ENCODE measurements at places on chromosomes 6 and 20.

- no peak for DNase-seq
Observed at GRCh38 chr6:133966654-133967329, 13.8 kb downstream of the TBPL1 start.

- no peak for DNase-seq
Observed at GRCh38 chr6:161079566-161080262, 88.1 kb downstream of the MAP3K4 start.

GRCh38 chr20:15875446-15875845, 697.8 kb downstream of the KIF16B start:
- no peak for DNase-seq

GRCh38 chr6:33049323-33050013, 24.0 kb downstream of the HLA-DPA1 start:
- DNase-seq: no peak

- DNase-seq: no peak
Observed at GRCh38 chr20:2750491-2751251, 49.8 kb downstream of the CPXM1 start.

GRCh38 chr20:24862606-24863005, 86.5 kb upstream of the CST7 start:
- no peak for DNase-seq

- no peak for DNase-seq
Observed at GRCh38 chr6:19317431-19317986, 519.7 kb upstream of the ID4 start.

- no peak for DNase-seq
Observed at GRCh38 chr20:8020314-8021079, 936 bp upstream of the TMX4 start.

GRCh38 chr6:126805861-126806260, 312.6 kb upstream of the RSPO3 start:
- no peak for DNase-seq

DNA sequence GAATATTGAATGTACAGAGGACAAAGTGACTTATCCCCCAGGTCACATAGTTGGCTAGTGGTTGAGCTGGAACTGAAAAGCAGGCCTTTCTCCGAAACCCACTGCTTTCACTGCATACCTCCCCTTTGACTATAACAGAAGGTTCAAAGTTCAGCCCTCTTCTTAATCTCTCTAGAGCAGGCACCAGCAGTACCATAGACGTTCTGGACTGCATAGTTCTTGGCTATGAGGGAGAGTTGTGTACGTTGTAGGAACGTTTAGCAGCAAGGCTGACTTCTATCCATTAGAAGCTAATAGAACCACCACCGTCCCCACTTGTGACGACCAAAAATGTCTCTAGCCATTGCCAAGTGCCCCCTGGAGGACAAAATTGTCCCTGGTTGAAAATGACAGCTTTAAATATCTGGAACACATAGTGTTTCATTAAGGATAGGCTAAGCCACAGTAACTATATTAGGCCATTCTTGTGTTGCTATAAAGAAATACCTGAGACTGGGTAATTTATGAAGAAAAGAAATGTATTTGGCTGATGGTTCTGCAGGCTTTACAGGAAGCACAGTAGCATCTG, 123.8 kb upstream of the MTHFD1L start:
- no peak for DNase-seq

- no peak for DNase-seq
Observed at GRCh38 chr6:39490108-39490507, 167.6 kb upstream of the KCNK16 start.

- DNase-seq: no peak
Observed at GRCh38 chr6:14192216-14192788, 74.7 kb downstream of the CD83 start.

DNA sequence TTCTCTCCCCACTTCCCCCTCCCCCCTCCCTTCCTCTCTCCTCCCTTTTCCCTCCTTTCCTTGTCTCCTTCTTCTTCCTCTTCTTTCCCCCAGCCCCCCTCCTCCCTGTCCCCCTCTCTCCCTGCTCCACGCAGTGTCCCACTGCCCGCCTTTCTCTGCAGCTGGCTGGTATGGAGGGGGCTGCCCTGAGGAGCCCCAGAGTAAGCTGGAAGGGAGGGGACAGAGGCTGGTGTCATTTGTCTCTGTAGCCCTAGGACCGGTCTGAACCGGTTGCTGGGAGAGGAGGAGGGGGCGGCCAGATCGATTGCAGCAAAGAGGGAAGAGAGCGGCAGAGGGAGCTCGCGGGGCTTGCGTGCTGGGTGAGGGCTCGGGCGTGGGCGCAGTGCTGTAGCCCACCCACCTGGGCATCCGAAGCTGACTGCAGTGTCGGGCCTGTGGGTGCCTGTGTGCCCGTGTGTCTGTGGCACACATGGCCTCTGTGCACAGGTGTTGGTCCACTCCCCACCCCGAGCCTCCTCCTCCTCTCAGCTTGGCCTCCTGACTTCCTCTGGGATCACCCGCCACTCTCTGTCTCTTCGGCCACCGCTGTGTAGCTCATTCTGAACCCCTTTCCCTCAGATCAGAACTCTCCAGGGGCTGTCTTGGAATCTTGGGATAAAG, 50.6 kb downstream of the SRC start:
- no peak for DNase-seq

DNA sequence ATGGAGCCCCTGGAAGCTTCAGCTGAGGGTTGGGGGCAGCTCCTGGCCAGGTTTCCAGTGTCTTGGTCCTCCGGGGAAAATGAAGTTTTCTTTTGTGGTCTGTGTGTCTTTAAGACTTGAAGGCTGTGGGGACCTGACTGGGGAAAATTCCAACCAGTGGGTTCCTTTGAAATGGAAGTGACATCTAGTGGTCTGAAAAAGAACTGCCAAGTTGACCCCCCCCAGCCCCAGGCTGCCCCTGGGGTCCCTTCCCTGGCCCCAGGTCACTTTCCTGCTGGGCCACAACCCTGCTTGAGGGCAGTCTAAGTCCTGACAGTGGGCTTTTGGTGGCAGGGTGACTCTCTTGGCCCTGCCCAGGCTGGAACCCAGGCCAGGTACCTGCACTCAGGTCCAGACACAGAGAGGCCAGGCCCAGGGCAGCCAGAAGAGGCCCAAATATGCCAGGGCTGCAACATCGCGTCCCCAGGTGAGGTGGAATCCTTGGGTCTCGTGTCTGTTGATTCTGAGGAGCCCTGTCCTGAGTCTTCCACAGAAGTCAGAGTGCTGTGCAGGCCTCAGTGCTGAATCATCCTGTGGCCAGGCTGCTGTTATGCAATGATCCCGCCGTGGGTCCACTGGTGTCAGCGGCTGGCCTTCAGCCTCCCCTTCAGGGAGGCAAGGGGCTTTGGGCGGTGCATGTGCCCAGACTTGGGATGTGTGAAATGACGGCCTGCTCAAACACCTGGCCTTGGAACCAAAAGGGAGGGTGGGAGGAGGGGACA, 68.4 kb downstream of the VEGFA start:
- DNase-seq: no peak

- no peak for DNase-seq
Observed at GRCh38 chr6:41256383-41256782, 28.2 kb downstream of the TREML4 start.

GRCh38 chr6:168641446-168641845, 200.5 kb downstream of the SMOC2 start:
- DNase-seq: no peak

- no peak for DNase-seq
Observed at GRCh38 chr20:63310265-63310991, 17.4 kb downstream of the COL20A1 start.

DNA sequence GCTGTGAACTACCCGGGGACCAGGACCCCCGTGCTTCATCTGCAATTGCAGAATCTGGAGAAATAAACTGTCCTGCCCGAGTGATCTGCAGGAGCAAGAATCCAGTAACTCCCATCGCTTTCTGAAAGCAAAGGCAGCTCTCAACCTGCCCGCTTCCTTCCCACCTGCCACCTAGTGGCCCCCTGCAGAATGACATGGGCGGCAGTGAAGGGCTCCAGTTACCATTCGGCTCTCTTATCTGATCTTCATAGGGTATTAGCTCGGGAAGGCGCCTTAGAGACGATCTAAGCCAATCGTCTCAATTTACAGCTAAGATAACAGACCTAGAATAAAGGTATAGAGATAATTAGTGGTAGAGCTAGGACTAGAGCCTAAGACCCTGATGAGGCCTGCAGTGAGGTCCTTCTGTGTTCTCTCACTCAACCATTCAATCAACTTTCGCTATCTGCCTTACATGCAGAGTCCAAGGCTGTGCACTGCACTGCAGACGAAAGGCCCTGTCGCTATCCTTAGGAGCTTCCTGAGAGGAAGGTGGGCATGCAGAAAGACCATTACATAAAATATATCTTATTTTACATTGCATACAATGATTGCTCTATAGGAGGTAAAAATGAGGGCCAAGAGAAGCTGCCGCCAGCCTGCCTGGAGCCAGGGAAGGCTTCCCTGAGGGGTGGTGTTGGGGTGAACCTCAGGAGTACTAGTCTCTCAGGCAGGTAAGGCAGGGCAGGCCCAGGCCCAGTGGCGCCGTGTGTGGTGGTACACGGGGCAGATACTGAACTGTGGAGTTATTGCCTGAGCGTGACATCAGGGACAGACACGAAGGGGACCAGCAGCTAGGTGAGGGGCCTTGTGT, 7.1 kb upstream of the PSMG4 start:
- peak; percentile 94 for DNase-seq

DNA sequence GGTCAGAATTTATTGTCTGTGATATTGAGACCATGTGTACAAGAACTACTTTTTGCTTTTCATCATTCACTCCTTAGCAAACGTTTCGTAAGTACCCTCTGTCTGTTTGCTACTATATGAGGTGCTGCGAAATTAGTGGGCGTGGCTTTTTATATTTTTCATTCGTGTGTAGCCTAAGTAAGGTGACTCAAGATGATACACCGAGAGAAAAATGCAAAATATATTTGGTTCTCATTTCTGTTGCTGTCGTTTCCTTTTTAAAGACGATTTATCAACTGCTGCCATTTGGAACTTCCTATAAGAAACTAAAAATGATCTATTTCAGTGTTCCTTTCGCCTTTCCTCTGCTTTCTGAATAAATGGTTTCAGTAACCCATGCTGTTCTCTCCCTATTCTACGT, 61.2 kb downstream of the VAPB start:
- DNase-seq: no peak

DNA sequence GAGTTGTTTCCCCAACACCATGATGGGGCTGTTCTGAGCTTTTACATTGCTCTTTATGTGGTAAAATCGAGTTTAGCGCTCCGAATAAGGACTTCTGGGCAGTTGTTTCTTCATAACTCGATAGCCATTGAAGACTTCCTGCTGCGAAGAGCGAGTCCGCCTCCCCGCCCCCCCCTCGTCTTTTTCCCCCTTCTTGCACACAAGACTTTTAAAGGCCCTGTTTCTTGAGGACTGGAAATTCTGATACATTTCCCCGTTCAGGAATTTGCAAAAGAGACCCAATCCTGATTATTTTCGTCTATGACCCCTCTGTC, 1.5 kb upstream of the CITED2 start:
- no peak for DNase-seq

DNA sequence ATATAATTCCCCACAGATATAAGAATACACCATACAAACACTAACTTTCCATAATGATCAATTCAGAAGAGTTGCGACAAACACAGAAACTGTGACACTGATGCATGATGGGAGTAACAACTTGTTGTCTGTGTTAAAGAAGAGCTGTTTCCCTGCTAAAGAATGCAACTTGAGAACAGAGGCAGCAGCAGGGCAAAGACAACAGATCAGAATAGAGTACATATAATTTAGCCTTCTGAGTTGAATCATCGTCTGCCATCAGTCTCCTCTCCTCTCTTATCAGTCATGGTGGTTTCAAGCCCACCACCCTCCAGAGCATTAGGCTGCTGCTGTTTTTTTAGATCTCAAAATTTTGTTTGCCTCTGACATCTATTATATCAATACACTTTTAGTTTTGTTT, 280.4 kb downstream of the UBE3D start:
- DNase-seq: no peak

DNA sequence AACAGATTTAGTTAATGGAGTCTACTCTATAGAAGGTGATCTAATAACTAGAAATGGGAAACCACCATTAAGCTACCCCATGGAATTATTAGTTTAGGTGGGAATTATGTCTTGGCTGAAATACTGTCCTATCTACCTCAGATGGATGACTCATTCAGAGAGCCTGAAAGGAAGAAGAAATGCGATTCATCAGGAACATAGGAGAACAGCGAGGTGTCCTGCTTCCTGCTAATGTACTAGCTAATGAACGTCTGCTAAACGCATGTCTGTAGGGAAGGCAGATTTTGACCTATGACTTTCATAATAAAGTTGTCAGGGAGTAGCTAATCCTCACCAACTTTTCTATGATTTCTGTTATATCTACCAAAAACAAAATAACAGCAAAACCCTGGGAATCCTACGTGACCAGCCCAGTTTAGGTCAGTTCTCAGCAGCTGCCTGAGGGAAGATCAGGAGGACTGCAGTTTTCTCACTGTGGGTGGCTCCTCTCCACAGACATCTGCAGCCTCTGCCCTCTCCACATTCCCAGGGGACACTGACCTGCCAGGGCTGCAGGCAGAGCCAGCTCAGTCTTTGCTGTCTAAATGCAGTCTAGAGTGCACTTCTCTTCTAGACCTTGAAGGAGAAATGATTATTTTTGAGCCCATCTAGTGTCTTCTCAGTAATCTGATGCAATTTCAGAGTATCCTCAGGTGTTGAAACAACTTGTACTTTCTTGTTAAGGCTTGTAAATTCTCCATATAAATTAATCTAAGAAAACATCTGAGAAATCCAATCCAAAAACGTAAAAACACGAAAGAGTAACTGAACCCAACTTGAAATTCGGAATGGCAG, 18.1 kb upstream of the SFT2D1 start:
- no peak for DNase-seq

GRCh38 chr6:157019115-157019641, 242.0 kb downstream of the ARID1B start:
- DNase-seq: no peak

- no peak for DNase-seq
Observed at GRCh38 chr6:42819803-42820511, 38.1 kb downstream of the BICRAL start.

- no peak for DNase-seq
Observed at GRCh38 chr6:84667252-84668213, 96.9 kb downstream of the TBX18 start.

- DNase-seq: no peak
Observed at GRCh38 chr6:147392917-147393625, 115.4 kb upstream of the SAMD5 start.

DNA sequence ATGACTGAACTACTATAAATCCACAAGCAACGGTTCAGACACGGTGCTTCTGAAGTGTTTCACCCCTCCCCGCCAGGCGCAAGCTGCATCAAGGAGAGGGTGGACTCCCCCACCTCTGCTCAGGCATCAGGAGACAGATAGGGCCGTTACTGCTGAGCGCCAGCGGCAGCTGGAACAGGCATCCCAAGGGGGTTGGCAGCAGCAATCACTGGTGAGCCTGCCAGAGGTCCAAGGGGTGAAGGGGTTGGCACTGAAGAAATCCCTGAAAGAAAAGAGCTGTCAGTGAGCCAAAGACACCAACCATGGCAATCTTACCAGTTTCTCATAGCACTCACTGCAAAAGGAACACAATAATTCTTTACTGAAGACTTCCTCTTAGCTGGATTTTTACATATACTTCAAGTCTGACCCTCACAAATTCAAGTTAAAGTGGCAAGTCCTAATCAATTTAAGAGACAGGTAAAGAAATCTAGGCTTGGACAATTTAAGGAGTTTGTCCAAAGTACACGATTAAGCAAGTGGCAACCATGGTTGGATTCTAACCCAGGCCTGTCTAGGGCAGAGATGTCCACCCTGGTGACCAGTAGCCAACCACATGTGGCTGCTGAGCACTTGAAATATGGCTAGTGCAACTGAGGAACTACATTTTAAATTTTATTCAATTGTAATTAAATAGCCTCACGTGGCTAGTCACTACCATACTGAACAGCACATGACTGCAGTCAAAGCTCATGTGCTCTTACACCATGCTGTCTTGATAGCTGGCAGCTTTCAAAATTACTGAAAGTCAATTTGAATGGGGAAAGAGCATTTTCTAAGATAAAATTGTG, 21.7 kb upstream of the TBC1D20 start:
- DNase-seq: no peak

Data from D721Med (cell line).